ENCODE measurements at places on chromosomes 6 and 20.

DNA sequence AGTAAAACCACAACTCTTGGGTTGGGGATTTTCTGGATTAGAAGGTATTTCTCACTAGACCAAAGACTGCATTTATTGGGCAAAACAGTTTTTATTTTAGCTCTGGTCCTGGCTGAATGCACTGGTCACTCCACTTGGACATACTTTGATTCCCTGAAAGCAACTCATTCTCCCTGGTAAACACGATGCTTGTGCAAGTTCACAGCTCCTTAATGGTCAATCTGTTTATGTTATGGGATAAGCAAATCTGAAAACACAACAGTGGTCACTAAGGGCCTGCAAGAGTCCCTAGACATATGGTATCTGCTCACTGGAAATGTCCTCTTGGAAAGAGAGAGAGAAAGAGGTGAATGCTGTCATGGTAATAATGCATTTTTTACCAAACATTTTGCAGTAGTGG is 559.8 kb downstream of the CDH26 start:
- no peak for DNase-seq

DNA sequence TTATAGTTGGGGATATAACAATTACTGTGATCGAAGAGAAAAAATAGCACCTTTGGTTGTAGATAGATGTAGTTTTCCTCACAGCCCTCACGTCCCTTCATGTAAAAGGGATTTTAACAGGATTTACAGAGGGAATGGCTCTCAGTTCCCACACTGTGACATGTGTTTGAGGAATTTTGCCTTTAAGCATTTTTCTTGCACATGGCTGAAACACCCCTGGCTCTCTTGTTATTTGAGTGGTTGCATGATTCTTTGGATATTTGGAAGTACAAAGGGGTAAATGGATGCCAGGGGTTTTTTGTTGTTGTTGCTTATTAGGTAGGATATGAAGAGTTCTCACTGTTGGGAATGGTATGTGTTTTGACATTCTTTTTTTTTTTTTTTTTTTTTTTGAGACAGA is 48.2 kb downstream of the JAG1 start:
- no peak for DNase-seq

DNA sequence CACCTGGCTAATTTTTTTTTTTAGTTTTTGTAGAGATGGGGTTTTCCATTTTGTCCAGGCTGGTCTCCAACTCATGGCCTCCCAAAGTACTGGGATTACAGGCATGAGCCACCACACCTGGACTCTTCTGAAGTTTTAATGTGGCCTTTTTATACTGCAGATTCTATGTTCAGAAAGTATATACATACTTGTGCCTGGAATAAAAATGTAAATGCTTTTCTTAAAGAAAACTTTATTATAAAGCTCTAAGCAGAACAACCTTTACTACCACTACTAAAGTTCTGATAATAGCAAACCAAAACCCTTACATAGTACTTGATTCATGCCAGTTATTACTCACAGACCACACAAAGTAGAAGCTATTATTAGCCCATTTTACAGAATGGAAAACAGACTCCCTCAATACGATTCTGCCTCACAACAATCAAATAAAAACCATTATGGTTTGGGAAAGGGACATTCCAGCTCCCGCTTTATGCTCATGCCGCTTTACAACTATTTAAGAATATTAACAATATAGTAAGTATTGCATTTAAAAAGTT is 5.3 kb downstream of the PHIP start:
- DNase-seq, result no peak

DNA sequence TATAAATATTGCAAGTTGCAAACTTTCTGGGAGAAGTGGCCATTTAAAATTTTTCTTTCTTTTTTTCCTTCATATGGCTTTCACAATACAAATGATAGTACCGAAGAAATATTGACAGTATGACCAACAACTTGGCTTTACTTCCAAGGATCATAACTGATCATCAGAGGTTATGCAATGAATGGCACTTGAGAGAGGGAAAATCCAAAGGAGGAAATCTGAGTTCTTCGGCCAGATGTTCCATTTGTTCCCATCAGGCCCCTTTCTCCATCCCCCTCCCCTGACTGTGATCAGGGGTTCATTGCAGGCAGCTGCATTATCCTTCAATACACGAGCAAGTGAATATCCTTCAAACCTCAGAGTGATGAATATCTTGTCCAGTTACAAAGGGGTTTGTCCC is 130.0 kb upstream of the UST start:
- no peak for DNase-seq

GRCh38 chr6:114361036-114361435 is 18.2 kb upstream of the HS3ST5 start:
- no peak for DNase-seq

GRCh38 chr6:30213957-30214656 is 901 bp upstream of the TRIM26 start:
- peak; percentile 88 for DNase-seq

DNA sequence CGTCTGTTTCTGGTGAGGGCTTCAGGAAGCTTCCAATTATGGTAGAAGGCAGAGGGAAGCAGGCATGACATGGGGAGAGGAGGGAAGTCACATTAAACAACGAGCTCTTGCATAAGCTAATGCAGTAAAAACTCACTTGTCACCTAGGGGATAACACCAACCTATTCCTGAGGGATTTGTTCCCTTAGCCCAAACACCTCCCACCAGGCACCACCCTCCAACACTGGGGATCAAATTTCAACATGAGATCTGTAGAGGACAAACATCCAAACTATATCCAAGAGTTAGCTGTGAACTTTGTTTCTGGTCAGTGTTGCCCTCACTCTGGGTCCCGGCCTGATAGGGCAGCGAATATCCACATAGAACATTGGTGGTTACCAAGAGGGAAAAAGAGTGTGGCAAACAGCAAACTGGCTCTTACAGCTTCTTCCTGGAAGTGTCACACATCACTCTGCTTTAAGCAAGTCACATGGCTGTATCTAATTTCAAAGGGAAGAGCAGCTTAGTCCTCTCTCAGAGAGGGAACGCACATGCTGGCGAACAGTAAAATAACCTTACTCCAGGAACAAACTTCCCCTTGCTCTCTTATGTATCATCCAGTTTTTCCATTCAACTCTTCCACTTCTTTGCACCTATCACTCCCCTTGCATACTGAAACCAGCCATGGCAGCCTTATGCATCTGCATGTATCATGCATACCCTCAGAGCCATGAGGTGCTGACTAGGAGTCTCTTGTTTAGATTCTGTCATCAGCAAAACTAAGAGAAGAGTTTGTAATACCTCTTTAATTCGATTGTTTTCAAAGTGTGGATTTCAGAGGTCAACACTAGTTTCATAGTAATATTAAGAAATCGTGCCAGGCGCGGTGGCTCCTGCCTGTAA is 4.8 kb upstream of the MOCS1 start:
- no peak for DNase-seq

GRCh38 chr6:107489636-107490565 is at the start of gene SOBP:
Gene SOBP (plus strand): TSS chr6:107490117. CDS start chr6:107490617, 500 bp downstream.
- DNase-seq, result peak; percentile 74

DNA sequence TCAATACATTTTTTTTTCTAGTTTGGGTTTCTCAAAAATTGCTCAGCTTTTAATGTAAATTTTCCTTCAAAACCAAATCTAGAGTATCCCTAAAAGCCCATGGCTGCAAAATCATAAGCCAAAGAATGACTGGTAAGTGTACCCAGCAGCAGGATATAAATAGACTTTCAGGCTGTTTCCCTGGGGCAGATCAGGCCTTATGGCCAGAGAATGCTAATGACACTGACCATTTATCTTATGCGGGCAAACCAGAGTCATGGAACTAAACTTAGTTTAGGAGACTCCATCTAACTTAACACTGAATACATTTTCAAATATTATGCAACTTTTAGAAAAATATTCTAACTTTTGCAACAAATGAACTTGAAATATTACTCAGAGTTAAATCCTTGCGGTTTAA is 7.4 kb downstream of the OSER1 start:
- no peak for DNase-seq

GRCh38 chr6:106444777-106445507 is 84.4 kb downstream of the CRYBG1 start:
- peak; percentile 84 for DNase-seq

- DNase-seq, result no peak
Observed at GRCh38 chr6:14500809-14501208, 383.2 kb downstream of the CD83 start.

DNA sequence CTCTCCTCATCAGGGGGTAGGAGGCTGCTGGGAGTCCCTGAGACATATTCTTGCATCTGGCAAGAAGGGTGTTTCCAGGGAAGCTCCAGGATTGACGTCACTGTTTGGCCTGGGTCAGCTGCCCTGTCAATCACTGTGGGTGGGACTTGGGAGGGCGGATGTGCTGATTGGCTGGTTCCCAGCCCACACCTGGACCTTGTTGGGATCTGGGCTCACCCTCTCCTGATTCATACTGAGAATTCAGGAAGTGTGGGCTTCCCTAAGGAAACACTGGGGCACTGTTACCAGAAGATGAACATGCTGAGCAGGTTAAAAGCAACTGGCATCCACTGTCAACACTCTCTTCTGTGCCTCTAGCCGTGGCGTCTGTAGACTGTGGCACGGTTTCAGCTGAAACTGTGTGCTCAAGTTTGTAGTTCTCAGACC is 36.5 kb downstream of the CDH26 start:
- DNase-seq, result no peak

DNA sequence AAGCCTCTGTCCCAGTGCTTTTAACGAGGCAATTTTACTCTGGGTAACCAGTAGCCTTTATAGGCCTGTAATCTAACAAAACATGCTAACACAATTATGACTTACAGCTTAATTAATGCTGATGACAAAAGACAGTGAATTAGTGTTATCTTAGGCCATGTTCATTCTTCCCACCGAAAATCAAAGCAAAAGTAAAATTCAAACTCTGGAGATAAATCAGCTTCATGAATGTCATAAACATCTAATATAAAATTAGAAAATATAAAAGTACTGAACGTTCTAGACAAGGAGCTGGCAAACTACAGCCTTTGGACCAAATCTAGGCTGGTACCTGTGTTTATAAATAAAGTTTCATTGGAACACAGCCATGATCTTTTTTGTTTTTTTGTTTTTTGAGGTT is 18.6 kb upstream of the COL21A1 start:
- DNase-seq, result no peak

DNA sequence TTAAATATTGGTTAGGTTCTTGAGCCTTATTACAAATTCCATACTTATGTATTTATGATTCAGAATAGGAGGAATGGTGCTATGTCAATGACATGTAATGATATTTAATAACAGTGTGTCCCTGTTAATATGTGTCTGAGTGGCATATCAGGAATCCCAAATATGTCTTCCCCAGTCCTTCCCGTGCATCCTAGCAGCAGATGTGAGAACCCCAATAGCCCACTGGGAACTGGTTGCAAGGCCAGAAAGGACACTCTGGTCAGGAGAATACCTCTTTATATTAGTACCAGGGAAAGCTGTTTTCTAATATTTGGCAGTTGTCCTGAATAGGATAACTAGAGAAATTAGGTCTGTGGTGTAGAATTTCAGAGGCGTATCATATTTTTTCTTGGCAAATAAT is 159.1 kb upstream of the PDE7B start:
- DNase-seq, result no peak

- no peak for DNase-seq
Observed at GRCh38 chr20:51444467-51444866, 98.1 kb downstream of the NFATC2 start.

DNA sequence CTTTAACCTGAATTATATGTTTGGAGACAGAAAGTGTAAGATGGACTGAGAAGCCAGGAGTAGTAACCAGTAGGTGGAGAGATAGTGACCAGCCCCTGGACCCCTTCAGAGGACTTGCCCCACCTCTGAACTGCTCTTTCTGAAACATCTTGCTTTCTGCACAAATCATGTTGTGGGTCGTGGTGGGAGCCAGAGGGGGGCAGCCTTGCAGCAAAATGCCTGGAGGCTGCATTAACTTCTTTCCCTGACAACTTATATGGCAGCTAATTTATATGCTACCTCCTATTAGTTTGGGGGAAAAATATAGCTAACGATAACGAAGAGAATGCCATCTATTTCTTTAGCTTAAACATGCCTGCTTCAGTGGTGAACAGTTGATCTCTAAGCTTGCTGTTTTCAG is 859.8 kb downstream of the MAFB start:
- no peak for DNase-seq

DNA sequence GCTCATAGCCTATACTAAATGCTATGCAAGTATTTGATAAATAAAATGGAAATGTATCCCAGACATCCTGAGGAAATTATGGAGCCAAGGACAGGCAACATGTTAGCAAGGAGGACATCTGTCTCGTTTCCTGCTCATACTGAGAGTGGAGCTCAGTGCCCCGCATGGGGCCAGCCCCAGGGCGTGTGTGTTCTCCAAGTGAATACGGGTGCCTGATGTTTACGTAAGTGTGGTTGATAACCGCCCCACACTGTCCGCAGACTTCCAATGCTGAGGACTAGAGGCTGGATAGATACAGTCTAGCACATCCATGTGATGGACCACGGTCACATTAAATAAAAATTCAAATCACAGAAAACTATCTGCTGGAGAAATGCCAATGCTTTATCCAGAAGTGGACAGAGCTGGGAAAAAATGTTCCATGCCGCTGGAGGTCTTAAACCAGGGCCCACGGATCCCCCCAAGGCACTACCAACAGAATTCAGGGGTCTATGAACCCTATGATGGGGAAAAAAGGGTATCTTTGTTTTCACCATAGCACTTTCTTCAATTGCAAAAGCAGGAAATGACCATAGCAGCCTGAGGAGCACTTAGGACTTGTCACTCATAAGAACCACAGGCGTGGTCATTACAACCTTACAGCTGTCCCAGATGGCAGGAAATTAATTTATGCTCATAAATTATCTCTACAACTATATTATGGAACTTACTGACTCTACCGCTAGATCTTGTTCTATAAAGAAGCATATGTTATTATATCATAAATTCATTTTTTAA is 24.9 kb downstream of the TGM2 start:
- no peak for DNase-seq

DNA sequence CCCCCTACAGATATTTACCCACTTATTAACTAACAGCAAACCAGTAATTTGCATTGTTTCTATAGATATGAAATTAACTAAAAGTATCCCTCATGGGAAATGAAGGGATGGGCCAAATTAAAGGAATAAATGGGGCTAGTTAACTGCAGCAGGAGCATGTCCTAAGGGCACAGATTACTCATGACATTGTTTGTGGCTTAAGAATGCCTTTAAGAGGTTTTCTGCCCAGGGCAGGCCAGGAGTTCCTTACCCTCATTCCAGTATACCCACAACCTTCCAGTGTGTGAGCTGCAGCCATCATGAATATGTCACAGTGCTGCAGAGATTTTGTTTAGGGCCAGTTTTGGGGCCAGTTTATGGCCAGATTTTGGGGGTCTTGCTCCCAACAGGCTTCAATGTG is 1101.9 kb downstream of the PRIM2 start:
- DNase-seq, result no peak

DNA sequence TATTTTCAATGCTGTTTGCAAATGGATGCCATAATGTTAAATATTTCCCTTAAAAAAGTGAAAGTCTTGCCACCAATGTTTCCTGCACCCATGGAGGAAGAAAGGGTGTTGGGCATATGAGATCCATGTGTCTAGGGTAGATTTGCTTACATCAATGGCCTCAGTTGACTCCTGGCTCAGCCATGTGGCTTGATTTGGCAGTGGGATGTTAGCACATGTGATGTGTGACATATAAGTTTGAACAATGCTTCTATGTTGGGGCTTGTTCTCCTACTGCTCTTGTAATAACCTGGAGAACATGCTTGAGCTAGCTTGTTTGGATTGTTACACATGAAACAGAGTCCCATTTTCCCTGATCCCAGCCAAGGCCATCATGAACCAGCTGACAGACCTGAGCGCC is 187.6 kb downstream of the SCP2D1 start:
- DNase-seq, result no peak

Data from RKO (cell line).